Hepatic stellate cell (primary cell): ENCODE measurements at places on chromosomes 4 and X.

- no peak for DNase-seq
Measured at GRCh38 chrX:23898412-23898959, 9.3 kb downstream of the APOO start.

- no peak for DNase-seq
Measured at GRCh38 chrX:9698576-9698975, 67.1 kb downstream of the GPR143 start.

- no peak for DNase-seq
Measured at GRCh38 chrX:83535417-83536196, 27.5 kb downstream of the POU3F4 start.

- no peak for DNase-seq
Measured at GRCh38 chr4:168917138-168917779, 92.8 kb downstream of the CBR4 start.

- no peak for DNase-seq
Measured at GRCh38 chr4:31788676-31789075, 1068.5 kb downstream of the PCDH7 start.
